ENCODE measurements at places on chromosomes 3 and 15.
A peak's percentile ranks its signal among the peaks of the same experiment; 100 is the strongest.

DNA sequence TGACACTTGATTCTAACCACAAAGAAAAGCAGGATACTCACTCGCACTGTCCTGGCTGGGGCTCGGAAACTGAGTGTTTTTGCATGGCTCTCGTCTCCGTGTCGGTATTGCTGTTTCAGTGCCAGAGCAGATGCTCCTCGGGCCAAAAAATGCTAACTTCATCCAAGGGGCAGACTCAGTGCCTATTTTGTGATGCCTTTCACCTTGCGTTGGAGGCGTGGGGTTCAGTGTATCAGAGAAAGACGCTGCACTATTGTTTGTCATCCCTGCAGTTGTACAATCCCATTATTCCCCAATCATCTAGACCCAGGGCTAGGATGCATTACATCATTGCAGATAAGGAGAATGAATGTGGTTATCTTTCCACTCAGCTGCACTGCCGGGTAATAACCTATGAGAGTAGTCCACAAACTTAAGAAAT is 1.4 kb downstream of the CACNA2D3 start:
- DNase-seq, result no peak

DNA sequence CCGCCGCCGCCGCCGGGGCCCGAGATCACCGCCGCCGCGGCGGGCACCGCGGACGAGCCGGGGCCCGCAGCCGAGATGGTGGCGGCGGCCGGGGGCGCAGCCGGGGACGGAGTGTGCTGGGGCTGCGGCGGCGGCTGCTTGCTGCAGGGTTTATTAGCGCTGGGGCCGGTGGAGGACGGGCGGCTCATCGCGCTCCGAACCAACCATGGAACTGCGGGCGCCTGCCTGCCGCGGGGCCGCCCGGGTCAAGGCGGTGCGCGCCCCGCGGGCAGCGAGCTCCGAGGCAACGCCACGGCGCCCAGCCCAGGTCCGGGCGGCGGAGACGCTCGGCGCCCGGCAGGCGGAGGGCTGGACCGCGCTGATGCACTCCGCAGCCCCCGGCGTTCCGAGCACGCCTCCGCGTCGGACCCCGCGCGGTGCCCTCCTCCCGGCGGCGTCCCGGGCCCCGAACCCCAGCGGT is 277 bp downstream of the SIAH2 start:
- no peak for DNase-seq

GRCh38 chr3:122902326-122902725 is 107.5 kb downstream of the SLC49A4 start:
- no peak for DNase-seq

DNA sequence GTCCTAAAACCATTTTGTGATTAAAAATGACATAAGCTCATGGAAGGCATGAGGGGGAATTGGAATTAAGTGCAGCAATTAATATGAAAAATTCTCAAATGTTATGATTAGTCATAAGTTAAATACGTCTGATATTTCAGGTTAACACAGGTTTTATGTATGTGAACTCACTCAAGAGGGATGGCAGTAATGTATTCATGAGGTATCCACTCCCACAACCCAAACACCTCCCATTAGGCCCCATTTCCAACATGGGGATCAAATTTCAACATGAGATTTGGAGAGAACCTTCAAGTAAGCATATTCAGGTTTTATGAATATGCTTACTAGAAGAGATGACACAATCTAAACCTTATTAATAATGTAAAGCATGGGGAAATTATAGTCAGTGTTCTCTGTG is 41.6 kb upstream of the IL20RB start:
- DNase-seq, result no peak

GRCh38 chr15:38040615-38041014 is 106.2 kb downstream of the TMCO5A start:
- DNase-seq, result peak; percentile 50

GRCh38 chr3:136161516-136161915 is 34.6 kb downstream of the MSL2 start:
- DNase-seq, result no peak

DNA sequence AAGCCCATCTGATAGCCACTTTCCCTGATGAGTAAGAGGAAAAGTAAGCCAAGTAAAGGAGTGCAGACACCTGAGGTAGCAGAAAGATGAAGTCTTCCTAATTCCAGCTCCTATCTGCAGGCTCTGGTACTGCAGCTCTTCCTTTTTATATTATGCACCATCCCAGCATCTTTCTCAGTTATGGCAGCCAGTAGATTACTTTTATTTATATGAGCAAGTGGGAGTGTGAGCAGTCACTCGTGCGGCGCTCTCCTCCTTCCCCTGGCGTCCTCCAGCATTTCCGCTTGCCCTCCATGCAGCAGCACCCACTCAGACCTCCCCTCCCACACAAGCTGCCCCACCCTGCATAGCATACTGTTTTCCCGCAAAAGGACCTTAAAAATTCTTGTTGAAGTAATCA is 465.9 kb upstream of the DPPA4 start:
- DNase-seq, result no peak

GRCh38 chr3:58049143-58049785 is 41.0 kb downstream of the FLNB start:
- peak; percentile 88 for DNase-seq

DNA sequence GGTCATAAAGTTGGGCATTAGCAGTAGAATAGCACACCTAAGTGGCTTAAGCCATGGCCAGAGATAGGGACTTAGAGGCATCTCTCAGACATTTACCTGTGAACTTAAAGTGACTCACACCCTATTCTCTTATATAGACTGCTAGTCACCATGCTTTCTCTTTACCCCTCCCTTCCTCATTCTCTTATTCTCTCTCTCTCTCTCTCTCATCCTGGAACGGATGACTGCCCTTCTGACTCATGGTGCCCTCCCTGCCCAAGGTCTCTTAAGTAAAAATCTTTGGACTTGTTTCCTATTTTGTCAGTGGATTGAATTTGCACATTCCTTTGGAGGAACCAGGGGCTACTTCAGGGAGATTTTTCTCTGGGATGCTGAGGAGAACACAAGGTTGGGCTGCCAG is 58.8 kb downstream of the NPAP1 start:
- no peak for DNase-seq

- DNase-seq, result no peak
Observed at GRCh38 chr15:27561816-27562215, 537.3 kb downstream of the OCA2 start.

GRCh38 chr3:31661993-31662670 is 129.4 kb downstream of the STT3B start:
- no peak for DNase-seq
